ENCODE measurements at places on chromosomes 3 and 15.
A peak's percentile ranks its signal among the peaks of the same experiment; 100 is the strongest.

DNA sequence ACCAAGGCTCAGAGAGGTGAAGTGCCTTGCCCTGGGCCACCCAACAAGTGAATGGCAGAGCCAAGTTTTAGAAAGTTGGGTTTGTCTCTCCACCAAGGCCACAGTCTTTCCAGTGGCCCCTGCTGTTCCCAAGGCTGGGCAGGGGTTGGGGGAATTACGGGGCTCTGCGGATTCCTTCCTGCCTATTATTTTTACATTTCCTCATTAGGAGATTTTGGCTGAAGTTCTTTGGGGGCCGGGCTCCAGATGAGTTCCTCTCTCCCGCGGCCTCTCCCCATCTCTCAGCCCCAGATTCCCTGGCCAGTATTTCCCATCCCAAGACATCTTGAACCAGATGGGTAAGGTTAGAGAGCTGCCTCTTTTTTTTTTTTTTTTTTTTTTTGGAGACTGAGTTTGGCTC, 44.0 kb upstream of the SMAD6 start:
- no peak for DNase-seq

GRCh38 chr3:159781867-159782266, 206.8 kb upstream of the IL12A start:
- no peak for DNase-seq

DNA sequence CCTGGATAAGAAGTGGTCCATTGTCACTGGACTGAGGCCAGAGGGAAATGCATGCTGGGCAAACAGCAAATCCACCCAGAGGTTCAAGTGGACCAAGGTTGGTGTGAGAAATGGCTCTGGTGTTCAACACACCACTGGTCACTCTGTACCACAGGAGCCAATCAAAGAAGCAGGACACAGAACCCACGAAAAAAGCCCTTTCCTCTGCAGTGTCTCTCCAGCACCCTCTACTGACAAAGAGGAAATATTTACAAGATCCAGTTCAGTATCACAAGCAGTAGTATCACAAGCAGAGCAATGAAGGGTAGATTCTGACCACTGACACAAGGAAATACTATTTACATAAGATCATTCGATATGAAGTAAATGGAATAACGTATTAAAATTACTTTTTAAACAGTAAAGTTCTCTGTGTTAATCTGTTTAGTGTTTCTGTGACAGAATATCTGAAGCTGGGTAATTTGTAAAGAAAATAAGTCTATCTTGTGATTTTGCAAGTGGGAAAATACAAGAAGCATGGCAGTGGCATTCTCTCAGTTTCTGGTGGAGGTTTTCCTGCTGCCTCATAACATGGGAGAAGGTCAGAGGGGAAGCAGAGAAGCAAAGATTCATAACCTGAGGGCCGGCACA, 390.7 kb downstream of the EFHB start:
- no peak for DNase-seq

GRCh38 chr3:44976002-44976815, at the start of the genes EXOSC7 and ZDHHC3:
Gene EXOSC7, plus strand, starts transcription at chr3:44976244. Its CDS starts 34 bp downstream, at chr3:44976278.
Gene ZDHHC3, minus strand, starts transcription at chr3:44976174. Its CDS starts 16,738 bp downstream, at chr3:44959436.
- peak; percentile 96 for DNase-seq

- DNase-seq = no peak
These were observed 335.0 kb downstream of the MECOM start for GRCh38 chr3:169328471-169328870.

DNA sequence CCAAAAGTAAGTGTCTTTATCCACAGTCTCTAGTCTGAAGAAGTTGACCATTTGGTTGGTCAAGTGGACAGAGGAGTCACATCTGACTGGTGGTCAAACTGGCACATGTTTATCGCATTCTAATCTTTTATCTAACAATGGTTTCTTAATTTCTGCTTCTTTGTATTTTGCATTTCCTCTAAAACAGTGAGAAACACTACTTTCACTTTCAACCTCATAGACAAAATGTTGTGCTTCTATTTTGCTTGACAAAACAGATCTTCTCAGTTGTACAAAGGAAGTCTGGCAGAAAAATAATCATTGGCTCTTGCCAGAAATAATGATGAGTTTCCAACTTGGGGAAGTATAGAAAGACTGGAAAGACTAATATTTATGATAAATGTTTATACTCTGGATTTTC, 103.9 kb downstream of the MME start:
- DNase-seq = no peak

DNA sequence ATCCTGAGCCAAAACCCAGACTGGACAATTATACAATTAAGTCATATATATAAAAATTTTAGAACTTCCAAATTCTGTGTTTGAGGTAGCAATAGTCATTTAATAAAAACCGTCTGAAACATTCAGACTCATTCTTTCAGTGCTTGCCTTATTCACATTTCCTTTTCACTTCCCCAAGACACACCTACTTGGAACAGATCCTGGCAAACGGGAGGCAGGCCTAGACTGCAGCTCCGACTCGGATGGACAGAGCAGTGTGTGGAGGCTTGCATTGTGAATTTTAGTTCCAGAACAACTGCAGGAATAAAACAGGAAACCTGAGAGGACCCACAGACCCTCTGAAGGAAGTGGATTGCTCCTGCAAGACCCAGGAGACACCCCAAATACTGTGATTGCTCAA, 341.4 kb downstream of the CNTN3 start:
- DNase-seq = peak; percentile 76

DNA sequence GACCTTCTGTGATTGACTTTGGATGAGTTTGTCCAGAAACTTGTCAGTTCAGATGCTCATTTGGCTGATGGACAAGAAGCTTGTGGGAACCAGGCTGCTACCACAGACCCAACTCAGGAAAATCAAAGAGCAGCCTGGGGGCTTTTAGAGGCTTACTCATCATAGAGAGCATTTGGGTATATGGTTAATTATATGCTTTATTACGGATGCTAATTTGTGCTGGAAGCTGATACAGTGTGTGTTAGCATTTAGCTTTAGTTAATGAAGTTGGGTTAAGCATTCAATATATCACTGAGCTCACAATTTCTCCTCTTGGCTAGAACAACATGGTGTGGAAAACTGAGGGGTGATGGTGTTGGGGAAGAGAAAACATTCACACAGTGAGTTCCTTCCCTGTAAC, 664.2 kb upstream of the CFAP20DC start:
- DNase-seq = no peak

DNA sequence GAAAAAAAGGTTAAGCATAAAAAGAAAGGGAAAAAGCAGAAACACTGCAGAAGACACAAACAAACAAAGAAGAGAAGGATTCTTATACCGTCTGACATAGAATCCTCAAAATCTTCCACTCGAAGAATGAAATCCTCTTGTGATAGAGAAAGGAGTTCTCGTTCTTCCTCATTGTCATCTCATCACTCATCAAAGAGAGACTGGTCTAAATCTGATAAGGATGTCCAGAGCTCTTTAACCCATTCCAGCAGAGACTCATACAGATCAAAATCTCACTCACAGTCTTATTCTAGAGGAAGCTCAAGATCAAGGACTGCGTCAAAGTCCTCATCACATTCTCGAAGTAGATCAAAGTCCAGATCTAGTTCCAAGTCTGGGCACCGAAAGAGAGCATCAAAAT, 16.5 kb upstream of the ZBTB47 start:
- DNase-seq = no peak

DNA sequence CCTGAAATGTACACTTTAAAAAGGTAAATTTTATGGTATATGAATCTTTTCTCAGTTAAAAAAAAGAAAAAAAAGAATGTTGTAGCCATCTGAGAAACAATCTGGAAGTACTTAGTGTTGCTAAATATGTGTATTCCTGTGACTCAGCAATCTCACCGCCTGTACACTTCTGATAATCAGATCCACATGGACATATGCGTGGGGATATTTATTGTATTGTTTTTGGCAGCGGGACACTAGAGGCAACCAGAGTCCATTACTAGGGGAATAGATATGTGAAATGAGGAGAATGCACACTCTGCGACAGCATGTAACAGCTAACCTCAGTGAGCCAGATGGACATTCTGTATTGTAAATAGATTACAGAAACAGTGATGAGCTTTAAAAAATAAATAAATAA, 65.4 kb downstream of the AQP9 start:
- no peak for DNase-seq

DNA sequence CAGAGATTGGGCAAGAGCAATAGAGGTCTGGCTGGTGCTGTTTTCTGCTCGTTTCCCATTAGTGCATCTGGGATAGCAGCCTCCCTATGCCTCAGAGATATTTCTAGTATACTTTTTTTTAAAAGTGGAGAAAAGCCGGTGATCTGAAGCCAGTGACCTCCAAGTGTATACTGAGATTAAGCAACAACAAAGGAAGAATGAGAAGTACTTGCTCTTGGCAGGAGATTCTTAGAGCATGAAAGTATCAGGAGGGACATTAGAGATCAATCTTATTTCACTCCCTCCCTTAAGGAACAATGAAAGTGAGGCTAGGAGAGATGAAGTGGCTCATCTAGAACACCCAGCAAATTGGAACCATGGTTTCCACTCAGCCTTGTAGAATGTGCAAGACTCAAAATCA, 423.3 kb downstream of the SOX2 start:
- no peak for DNase-seq

DNA sequence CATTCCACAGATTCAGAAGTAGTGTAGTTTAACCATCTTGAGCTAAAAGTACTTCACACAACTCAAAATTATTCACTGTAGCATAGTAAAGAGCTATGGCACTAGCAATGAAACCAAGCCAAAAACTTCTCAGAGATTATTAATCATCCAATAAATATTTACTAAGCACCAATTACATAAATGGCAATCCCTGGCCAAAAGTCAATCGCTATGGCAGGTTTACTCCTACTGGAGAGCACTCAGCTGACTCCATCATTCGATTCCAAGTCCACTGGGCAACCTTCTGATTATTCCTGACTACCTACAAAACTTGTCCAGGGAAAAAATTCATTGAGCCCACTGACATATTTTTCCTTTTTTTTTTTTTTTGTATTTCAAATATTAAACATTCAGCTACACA, 23.9 kb downstream of the ATP13A3 start:
- DNase-seq = no peak

GRCh38 chr15:74545776-74546656, 5.0 kb downstream of the ARID3B start:
- DNase-seq = peak; percentile 96

- no peak for DNase-seq
These were observed 22.5 kb upstream of the SEMA3F start for GRCh38 chr3:50132421-50133282.

DNA sequence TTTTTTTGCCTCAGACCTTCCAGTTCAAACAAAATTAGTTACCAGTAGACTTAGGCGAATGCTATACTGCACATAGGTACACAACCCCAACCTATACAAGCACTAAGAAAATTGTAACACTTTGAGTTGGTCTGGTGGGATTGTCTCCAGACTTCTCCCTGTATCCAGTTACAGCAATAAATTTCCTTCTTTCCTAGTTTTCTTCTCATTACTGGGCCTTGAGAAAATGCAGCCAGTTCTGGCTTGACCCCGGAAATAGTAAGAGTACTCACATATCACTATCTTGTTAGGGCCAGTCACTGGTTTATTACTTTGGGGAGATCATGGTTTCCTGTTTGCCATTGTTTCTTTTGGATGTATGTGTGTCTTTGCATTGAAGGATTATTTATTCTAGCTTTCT, 868.4 kb downstream of the DIPK2A start:
- DNase-seq = no peak

DNA sequence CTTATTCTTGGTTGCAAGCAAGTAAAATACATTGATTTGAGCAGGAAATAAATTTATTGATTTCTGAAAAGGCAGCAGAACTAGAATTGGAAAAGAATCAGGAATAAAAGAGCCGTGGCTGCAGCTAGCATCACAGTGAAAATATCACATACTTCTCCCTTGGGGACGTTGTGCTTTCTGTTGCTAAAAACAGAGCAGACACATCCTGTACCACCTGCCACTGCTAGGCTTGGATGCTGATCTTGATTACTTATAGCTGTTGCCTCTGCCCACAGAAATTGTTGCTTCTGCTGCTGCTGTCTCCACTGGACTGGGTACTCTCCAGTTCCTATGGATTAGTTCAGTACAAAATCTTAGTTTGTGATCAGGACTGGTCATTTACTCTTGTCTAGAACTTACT, 283.8 kb downstream of the C3orf38 start:
- no peak for DNase-seq

GRCh38 chr15:67009576-67010569, 55.5 kb upstream of the SMAD3 start:
- DNase-seq = no peak

GRCh38 chr3:82509951-82510603, 748.6 kb upstream of the GBE1 start:
- no peak for DNase-seq

Data from left forelimb (tissue), 1 donor.